Left forelimb (tissue), 1 donor: ENCODE measurements at places on chromosomes 4 and X.

- DNase-seq: no peak
These were observed 520.7 kb upstream of the ARX start for GRCh38 chrX:25536307-25536970.

DNA sequence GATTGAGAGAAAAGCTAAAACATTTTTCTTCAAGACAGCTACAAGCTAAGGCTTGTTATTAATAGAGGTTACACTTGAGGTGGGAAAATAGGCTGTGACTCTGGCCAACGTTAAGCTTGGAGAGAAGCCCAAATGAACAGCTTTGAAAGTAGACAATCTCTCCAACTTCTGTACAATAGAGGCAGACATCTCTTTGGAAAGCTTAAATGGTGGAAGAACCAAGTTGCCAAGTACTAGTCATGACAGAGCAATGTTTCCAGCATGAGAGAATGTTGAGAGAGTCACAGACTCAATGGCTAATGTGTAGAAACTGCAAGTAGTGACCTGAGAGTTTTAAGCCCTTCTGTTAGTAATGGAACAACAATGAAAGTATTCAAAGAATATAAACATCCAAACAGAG, 298.1 kb downstream of the INPP4B start:
- no peak for DNase-seq

DNA sequence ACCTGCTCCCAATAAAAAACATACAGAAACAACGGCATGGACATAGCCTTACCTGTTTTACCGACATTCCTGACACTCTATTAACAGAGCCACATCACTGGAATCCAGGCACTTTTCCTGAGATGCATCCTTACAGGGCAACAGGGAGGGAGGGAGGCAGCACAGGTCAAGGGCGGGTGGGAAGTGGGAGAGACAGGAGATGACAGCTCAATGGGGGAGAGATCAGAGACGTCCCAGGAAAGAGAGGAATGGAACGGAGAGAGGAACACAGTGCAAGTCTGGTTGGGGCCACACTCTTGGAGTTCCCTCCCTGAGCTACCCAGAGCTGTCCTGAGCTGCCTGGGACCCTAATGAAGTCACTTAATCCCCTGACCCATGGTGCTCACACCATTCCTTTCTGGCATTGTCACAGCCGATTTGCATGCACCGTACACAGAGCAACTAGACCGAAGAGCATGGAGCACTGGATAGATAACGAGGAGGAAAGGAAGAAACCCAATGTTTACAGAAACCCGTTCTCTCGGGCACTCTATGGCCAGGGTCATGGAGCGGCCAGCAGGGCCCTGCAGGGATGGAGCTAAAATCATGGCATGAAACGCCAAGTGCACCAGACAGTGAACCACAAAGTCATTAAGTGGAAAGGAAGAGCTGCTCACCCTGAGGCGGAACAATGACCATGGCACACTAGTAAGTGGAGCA, 93.1 kb downstream of the NSUN7 start:
- DNase-seq: no peak

- no peak for DNase-seq
These were observed 6.7 kb upstream of the TEX13D start for GRCh38 chrX:124325732-124326131.

- no peak for DNase-seq
These were observed 158.3 kb downstream of the STIM2 start for GRCh38 chr4:27018910-27019309.

DNA sequence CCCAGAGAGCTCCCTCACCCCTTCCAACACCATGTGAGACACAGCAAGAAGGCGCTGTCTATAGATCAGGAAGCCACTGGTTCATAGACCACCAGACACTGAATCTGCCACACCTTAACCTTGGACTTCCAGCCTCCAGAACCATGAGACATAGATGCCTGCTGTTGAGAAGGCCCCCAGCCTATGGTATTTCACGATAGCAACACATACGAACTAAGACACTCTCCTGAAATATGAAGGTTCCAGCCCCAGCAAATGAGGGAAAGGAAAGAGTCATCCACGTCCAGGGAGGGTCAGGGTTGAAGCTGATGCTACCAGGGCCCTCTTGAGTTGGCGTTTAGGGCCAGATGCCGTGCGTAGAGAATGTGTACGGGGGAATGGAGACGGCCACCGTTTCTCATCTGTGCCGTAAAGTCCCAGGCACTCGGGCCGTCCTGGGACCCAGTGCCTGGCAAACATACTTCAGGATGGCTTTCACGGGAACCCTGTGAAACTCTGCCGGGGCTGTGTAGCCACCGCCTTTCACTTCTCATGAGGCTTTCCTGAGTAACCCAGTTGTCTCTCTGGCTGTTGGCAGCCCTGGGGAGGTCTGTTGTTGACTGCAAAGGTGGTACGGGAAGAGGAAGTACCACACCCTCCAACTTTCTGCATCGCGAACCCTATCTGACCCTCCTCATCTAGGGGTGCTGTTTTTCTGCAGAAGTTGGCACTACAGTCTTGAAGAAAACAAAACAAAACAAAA, 17.7 kb upstream of the P2RY8 start:
- DNase-seq: no peak

DNA sequence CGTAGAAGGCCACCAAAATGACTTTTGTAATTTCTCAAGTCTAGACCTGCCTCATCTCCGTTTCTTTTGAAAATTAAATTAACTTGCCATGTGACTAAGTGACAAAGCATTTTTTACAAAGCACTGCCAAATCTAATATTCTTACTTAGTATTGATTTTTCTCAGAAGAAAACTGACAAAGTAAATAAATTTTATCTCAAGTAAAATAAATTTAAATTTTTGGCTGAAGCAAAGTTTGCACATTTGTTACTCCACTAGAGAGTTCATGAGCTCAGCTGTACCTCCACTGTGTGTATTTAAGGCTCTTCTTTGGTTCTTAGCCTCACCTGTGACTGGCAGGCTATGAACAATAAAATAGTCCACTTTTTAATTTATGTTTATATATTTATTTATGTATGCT, 441.1 kb upstream of the PCDH10 start:
- DNase-seq: no peak

GRCh38 chr4:99564921-99565320, 1.1 kb upstream of the TRMT10A start:
- no peak for DNase-seq

- no peak for DNase-seq
These were observed 1444.2 kb downstream of the ADGRL3 start for GRCh38 chr4:62644372-62644771.

DNA sequence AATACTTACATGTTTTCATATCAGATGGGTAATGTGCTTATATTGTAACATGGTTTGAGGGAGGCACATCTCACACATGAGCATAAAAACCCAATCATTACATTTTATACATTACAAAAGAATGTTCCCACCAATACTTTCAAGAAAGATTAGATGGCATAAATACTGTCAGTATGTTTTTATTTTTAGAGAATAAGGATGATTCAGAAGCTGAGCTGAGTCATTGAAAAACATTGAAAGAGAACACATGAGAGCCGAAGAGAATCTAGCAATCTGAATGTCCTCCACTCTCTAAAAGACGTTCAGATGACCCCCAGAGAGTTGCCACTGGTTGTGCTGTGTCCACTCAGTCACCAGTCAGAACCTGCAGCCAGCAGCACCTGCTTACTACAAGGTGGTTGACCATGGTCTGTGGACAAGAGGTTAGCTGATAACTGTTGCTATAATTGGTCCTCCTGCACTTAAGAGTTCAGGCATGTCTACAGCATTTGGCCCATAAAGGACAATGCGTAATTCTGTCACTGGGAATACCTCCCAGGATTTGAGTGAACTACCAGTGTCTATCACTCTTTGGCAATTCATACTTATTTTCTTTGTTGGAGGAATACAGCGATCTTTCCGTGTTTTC, 382.2 kb upstream of the IGFBP7 start:
- DNase-seq: no peak

GRCh38 chr4:3441501-3442459, at the start of gene HGFAC:
Gene HGFAC (plus strand): TSS chr4:3441968. CDS start chr4:3442002, 34 bp downstream.
- DNase-seq: no peak

GRCh38 chr4:48698029-48698971, 81.8 kb downstream of the FRYL start:
- DNase-seq: no peak

DNA sequence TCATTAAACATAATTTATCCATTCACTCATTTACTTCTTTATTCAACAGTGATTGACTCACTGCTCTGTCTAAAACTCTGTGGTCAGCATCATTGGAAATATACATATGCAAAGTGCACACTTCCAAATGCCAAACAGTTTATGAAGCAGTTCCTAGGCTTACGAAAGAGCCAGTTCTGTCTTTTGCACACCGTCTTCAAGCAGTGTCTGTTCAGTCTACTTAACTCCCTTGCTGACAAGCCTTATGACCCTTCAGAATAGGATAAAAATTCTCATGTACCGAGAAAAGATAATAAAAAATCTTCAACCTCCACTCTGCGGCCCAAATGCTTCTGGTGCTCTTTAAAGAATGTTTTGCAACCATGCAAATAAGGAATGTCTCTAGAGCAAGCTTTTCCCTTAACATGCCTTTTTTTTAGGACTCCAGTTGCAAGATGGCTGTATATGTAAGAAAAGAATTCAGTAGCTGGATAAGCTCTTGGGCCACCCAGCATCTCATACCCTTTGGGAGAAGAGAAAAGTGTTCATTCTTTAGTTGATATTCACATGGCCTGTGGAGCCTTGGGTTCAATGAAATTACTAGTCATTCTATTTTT, 1037.0 kb upstream of the SLIT2 start:
- DNase-seq: no peak

DNA sequence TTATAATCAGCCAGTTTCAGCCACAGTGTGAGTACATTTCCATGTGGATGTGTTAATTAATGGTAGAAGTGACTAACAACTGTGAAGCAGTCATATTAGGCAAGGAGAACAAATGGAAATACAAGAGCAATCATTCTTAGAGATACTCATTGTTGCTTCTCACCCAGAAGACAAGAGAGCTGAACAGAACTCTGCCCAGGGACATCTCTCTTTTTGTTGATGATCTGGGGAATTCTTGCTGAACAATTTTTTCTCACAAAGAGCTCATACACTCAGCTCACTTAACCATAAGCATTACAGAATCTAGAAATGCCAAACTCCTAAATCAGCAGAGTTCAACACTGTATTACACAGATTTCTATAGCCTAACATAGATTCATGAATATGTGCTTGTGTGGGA, 150.1 kb downstream of the COMMD8 start:
- no peak for DNase-seq

DNA sequence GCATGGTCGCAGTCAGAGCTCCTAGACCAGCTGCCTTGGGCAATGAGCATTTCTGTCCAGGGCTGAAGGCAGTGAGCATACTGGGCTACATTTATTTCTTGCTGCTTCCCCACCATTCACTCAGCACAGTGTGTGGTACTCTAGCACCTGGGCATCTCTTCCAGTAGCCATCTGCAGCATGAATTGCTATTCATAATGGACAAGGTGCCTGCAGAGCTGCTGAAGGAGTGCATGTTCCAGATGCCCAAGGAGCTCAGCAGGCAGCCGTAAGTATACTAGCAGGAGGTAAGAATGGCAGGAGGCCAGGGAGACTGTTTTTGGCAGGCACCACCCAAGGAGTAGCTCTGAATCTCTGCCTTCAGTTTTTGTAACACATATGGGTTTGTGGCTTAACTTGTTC, 110.4 kb upstream of the RXFP1 start:
- no peak for DNase-seq

GRCh38 chr4:99219479-99219878, 433 bp upstream of the ADH6 start:
- no peak for DNase-seq

- no peak for DNase-seq
These were observed 313.0 kb downstream of the DCTD start for GRCh38 chr4:182604161-182604622.

- peak; percentile 81 for DNase-seq
These were observed 2184.4 kb upstream of the TENM3 start for GRCh38 chr4:180058691-180059215.

DNA sequence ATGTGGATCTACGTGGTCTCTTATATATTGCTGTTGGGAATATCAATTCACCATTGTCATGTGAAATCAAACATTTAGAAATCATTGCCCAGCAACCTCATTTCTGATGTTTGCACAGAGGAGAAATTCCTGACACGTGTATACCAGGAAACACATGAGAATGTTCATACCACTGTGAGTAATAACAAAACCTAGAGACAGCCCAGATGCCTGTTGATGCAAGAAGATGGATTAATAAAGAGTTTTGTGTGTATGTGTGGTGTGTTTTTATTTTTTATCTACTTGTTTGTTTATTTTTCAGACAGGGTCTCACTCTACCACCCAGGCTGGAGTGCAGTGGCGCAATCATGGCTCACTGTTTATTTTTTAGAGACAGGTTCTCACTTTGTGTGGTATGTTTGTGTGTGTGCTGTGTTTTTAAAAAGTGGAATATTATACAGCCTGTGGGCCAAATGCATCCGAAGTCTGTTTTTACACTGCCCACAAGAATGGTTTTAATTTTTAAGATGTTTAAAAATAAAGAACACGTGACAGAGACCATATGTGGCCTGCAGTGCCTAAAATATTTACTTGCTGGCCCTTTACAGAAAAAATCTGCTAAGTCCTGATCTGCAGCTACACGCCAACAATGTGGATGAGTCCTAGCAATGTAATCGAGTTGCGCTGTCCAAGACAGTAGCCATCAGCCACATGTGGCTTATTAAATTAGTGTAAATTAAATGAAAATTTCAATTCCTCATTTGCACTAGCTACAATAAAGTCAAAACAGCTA, 39.2 kb downstream of the TXLNG start:
- no peak for DNase-seq

GRCh38 chr4:7967501-7968261, 28.0 kb upstream of the AFAP1 start:
- DNase-seq: no peak

- DNase-seq: no peak
These were observed 3.8 kb downstream of the TET2 start for GRCh38 chr4:105150503-105150902.

DNA sequence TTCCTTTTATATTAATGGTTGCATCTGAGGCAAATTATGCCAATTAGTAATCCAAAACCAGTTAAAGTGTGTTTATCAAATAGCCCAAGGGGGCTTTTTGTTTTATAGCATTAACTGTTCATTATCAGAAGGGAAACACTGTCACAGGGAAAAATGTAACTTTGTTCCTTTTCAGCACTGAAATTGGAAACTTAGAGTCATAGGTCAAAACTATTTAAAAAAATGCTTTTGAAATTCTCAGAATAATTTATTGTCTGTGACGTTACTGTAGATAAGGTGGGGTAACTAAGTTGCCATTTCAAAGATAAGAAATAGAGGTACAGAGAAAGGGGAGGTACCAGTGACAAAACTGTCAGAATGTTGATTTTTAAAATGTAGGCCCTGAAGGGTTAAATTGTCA, 129.3 kb downstream of the AKAP4 start:
- DNase-seq: no peak

- DNase-seq: no peak
These were observed 132.3 kb downstream of the PDLIM5 start for GRCh38 chr4:94583914-94584641.

- DNase-seq: no peak
These were observed 26.8 kb downstream of the BLTP1 start for GRCh38 chr4:122178961-122179360.

DNA sequence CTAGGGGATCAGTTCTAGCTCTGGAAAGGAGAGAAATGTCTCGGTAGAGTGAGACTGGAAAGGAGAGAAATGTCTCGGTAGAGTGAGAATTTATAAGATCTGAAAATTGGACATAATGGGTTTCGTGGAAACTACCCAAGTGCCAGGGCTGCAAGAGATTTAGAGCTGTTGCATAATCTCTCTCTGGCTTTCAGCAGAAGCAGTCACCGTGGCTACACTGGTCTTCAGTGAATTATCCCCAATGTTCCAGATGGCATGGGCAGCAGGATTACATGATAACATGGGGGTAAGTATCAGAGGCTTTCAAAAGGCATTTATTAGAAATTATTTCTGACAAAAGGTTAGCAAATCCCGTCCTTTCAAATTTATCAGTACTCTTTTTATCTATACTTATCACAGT, 435.5 kb downstream of the NKX6-1 start:
- DNase-seq: no peak

- DNase-seq: no peak
These were observed 32.2 kb upstream of the CCSER1 start for GRCh38 chr4:90095000-90095399.
